ENCODE measurements at places on chromosomes 13 and 19. TPM values are rescaled to one million over a fixed set of nuclear protein-coding genes. Genes with fewer than 3 reads are reported as not detected.

DNA sequence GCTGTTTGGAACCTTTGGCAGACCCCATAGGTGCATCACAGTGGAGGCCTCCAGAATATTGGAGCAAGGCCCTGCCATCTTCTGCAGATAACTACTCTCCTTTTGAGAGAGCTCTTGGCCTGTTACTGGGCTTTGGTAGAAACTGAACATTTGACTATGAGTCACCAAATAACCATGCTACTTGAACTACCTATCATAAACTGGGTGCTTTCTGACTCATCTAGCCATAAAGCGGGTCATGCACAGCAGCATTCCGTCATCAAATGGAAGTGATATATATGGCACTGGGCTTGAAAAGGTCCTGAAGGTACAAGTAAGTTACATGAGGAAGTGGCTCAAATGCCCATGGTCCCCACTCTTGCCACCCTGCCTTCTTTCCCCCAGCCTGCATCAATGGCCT is 782.5 kb upstream of the SLITRK6 start:
- no peak for DNase-seq
- no peak overlapping the region for H3K4me3 ChIP-seq
- H3K27ac ChIP-seq = no peak overlapping the region

CYP2A7 gene
- not detected for total RNA-seq

- H3K27ac ChIP-seq = no peak overlapping the region
- H3K36me3 ChIP-seq = no peaks in the 10 kb centered on the region
- no peak overlapping the region for H3K4me3 ChIP-seq
- no peaks in the 10 kb centered on the region for H3K27me3 ChIP-seq
- H3K4me1 ChIP-seq = no peaks in the 10 kb centered on the region
- no peak for DNase-seq
Observed at GRCh38 chr13:62185631-62186255, 770.1 kb upstream of the PCDH20 start.

GRCh38 chr13:22173610-22174009 is 502.7 kb downstream of the FGF9 start:
- H3K4me1 ChIP-seq = peaks cover 49% of the 10 kb centered on the region
- no peak overlapping the region for H3K4me3 ChIP-seq
- H3K36me3 ChIP-seq = no peaks in the 10 kb centered on the region
- DNase-seq = no peak
- H3K27ac ChIP-seq = no peak overlapping the region
- no peaks in the 10 kb centered on the region for H3K27me3 ChIP-seq

- no peak overlapping the region for H3K27ac ChIP-seq
- peaks cover 7% of the 10 kb centered on the region for H3K27me3 ChIP-seq
- no peak overlapping the region for H3K4me3 ChIP-seq
Observed at GRCh38 chr13:110578363-110578762, 16.8 kb upstream of the RAB20 start.

DNA sequence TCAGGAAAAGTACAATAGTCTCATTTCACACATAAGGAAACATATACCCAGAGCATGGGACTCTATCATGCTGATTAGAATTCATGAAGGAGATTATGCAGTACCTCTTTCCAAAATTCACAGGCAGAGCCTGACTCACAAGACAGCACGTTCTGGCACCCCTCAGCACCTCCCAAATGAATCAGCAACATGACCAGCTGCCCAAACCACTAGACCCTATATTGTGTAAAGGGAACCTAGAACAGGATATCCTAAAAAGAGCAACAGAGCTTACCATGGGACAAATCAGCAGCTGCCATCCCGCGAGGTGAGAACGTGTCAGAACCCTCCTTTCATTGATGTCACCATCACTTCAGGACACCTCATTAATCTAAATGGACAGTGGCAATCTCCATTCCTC is 2.5 kb downstream of the ZNF426 start:
- H3K27ac ChIP-seq = no peak overlapping the region
- H3K27me3 ChIP-seq = no peaks in the 10 kb centered on the region
- peak overlapping the region; percentile 28 for H3K4me3 ChIP-seq
- peaks cover 11% of the 10 kb centered on the region for H3K4me1 ChIP-seq
- DNase-seq = no peak

DNA sequence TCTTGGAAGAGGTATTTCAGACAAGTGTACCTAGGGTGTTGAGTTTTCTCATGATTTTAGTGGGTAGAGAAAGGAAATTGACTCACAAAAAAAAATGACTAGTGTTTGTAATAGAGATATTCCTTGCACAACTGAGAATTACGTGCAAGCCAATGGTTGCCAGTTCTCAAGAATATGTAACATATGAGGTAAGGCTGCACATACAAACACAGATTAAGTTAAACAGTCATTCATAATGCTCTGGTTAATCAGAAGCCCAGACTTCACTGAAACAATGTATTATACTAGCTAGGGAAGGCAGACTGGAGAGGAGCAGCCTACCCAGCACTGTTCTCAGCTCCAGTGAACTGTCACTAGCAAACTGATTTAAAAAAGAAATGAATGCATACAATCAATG is 418.3 kb downstream of the DIAPH3 start:
- peaks cover 30% of the 10 kb centered on the region for H3K4me1 ChIP-seq
- H3K36me3 ChIP-seq = peaks cover 8% of the 10 kb centered on the region
- H3K27ac ChIP-seq = peak overlapping the region; percentile 73
- H3K4me3 ChIP-seq = no peak overlapping the region

CABP5 gene
- not detected for total RNA-seq

- H3K36me3 ChIP-seq = no peaks in the 10 kb centered on the region
- no peak overlapping the region for H3K27ac ChIP-seq
- no peak for DNase-seq
- H3K27me3 ChIP-seq = no peaks in the 10 kb centered on the region
Observed at GRCh38 chr19:42531313-42531712, 3.0 kb upstream of the CEACAM1 start.

UBL5 gene
- total RNA-seq = 248 TPM

GRCh38 chr13:98538876-98539275 is 38.0 kb downstream of the STK24 start:
- H3K27ac ChIP-seq = no peak overlapping the region
- no peak overlapping the region for H3K4me3 ChIP-seq

DNA sequence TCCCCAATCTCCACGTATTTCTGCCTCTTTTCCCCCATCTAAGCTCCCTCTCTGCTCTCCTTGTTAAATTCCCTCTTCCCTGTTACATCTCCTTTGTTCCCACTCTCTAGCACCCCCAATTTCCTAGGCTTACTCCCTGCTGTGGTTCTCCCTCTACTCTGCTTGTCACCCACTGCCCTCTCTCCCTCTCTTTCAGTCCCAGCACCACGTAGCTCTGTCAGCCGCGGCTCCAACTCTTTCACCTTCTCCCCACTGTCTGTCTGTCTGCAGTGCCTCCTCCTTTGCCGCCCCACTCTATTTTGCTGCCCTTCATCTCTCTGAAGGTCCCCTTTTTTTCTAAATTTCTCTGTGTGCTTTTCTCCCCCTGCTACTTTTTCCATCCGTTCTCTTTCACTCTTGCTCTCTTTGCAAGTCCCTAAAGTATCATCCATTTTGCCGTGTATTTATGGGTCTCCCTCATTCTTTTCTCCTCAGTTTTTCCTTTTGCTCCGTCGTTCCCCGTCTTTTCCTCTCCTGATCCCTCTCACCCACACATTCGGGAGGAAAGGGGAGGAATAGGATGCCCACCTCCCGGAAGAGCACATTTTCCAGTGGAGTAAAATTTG is 937 bp downstream of the ZNF841 start:
- H3K27ac ChIP-seq = peak overlapping the region; percentile 98
- no peak for DNase-seq
- H3K4me1 ChIP-seq = peaks cover 19% of the 10 kb centered on the region
- peak overlapping the region; percentile 92 for H3K4me3 ChIP-seq

DNA sequence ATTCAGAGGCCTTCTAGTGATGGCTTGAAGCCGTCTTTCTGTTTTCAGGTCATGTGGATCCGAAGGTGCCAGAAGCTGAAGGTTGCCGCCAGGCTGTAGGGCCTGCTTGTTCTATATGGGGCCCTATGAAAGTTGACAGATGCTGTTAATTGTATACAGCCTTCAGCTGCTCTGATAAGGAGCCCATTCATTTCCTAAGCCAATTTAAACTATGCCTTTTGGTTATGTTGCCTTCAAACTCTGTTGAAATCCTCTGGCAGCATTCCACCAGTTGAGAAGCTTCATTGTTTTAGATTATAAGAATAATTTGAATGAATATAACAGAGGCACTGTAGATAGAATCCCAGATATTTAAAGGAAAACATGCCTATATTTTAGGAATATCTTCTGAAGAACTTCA is 34.4 kb downstream of the RAP2A start:
- H3K27me3 ChIP-seq = no peaks in the 10 kb centered on the region
- no peak overlapping the region for H3K4me3 ChIP-seq
- no peak overlapping the region for H3K27ac ChIP-seq
- peaks cover 16% of the 10 kb centered on the region for H3K36me3 ChIP-seq
- no peak for DNase-seq

GRCh38 chr19:47765523-47766358 is 12.8 kb upstream of the SELENOW start:
- no peak overlapping the region for H3K27ac ChIP-seq
- H3K4me3 ChIP-seq = no peak overlapping the region
- H3K27me3 ChIP-seq = no peaks in the 10 kb centered on the region
- no peaks in the 10 kb centered on the region for H3K36me3 ChIP-seq
- DNase-seq = no peak

IGFL1 gene
- total RNA-seq = not detected

DNA sequence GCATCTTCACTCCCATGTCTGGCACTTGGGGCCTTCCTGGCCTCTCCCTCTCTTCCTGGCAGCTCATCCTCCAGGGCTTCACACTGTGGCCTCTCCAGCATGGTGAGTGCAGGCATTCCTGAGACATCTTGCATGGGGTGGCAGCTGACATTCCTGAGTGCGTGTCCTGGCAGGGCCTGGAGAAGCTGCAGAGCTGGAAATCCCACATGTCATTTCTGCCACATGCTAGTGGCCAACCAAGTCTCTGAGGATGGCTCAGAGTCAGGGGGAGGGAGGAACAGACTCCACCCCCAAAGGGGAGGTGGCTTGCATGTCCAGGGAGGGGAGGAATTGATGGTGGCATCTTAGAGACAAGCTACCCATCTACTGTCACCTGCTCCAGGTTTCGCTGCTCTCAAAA is 41.6 kb upstream of the AMER2 start:
- H3K36me3 ChIP-seq = no peaks in the 10 kb centered on the region
- peaks cover 3% of the 10 kb centered on the region for H3K27me3 ChIP-seq
- no peak overlapping the region for H3K4me3 ChIP-seq
- no peak for DNase-seq
- H3K27ac ChIP-seq = no peak overlapping the region

RETN gene
- not detected for total RNA-seq

RNF225 gene
- 1.3 TPM for total RNA-seq

RFPL4AL1 gene
- total RNA-seq = not detected

GRCh38 chr19:290372-291005 is 714 bp downstream of the PLPP2 start:
- H3K36me3 ChIP-seq = no peaks in the 10 kb centered on the region
- no peak for DNase-seq
- H3K4me1 ChIP-seq = peaks cover 15% of the 10 kb centered on the region
- no peak overlapping the region for H3K27ac ChIP-seq

- no peak overlapping the region for H3K27ac ChIP-seq
- peaks cover 52% of the 10 kb centered on the region for H3K36me3 ChIP-seq
- H3K27me3 ChIP-seq = no peaks in the 10 kb centered on the region
- H3K4me1 ChIP-seq = peaks cover 4% of the 10 kb centered on the region
Observed at GRCh38 chr13:77047649-77048343, 20.8 kb upstream of the FBXL3 start.

PGLYRP2 gene
- not detected for total RNA-seq

- no peaks in the 10 kb centered on the region for H3K27me3 ChIP-seq
- peak overlapping the region; percentile 11 for H3K27ac ChIP-seq
- DNase-seq = no peak
- no peak overlapping the region for H3K4me3 ChIP-seq
- H3K4me1 ChIP-seq = peaks cover 10% of the 10 kb centered on the region
Observed at GRCh38 chr13:65508338-65508737, 1721.8 kb downstream of the PCDH9 start.

GRK1 gene
- 0.41 TPM for total RNA-seq

DNA sequence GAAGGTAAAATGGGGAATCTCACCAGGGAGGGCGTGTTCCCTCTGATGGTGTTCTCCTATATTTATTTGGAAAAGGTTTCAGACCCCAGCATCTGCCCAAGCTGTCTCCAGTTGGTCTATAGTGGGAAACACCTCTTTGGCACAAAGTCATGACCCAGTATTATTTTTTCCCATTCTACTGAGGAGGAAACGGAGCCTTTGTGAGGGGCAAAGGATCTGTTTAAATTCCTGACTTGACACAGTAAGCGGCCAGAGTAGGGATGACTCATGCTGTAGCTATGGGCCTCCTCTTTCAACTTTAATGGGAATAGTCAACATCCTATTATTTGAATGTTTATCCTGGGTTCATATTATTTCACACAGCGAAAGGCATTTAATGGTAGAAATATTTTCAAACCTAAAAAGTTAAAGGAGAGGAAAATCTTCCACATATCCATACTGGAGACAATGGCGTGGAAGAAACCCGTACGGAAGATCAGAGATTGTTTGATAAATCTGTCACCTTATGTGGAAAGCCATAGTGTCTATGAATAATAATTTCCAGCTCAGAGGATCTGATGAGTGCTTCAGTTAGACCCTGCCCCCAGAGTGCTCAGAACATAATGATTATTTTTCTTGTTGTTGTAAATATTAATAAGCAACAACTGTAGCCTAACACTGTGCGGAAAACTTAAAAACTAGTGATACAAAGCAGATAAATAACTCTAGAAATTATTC is 126.0 kb downstream of the FOXO1 start:
- no peaks in the 10 kb centered on the region for H3K36me3 ChIP-seq
- peaks cover 23% of the 10 kb centered on the region for H3K4me1 ChIP-seq
- no peaks in the 10 kb centered on the region for H3K27me3 ChIP-seq
- peak overlapping the region; percentile 50 for H3K27ac ChIP-seq
- no peak for DNase-seq
- no peak overlapping the region for H3K4me3 ChIP-seq

DNA sequence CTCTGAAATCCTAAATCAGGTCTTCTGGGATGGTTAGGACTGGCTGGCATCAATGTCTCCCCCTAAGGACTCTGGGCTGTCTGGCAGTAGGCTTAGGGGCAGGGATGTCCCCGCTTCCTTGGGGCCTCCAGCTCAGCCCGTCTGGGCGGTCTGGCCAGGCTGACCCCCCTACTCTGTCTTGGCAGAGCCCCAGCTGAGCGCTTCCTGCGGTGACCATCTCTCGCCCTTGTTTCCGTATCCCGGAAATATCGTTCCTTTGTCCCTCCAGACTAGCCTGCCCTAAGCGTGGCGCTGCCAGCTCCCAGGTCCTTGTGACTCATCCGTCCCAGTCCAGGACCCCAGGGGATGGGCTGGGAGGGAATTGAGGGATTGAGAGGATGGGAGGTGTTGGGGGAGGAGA is 11.3 kb downstream of the GTPBP3 start:
- peak; percentile 49 for DNase-seq
- H3K4me3 ChIP-seq = peak overlapping the region; percentile 57
- H3K4me1 ChIP-seq = peaks cover 4% of the 10 kb centered on the region
- H3K27me3 ChIP-seq = peaks cover 8% of the 10 kb centered on the region
- H3K27ac ChIP-seq = peak overlapping the region; percentile 92

- DNase-seq = no peak
- no peak overlapping the region for H3K27ac ChIP-seq
- H3K4me1 ChIP-seq = no peaks in the 10 kb centered on the region
- peaks cover 77% of the 10 kb centered on the region for H3K36me3 ChIP-seq
Observed at GRCh38 chr19:37114001-37114400, 35.8 kb downstream of the ZNF420 start.

GRCh38 chr13:89518289-89519077 is 1829.0 kb upstream of the MIR17HG start:
- no peak overlapping the region for H3K27ac ChIP-seq
- DNase-seq = no peak
- peaks cover 10% of the 10 kb centered on the region for H3K4me1 ChIP-seq

- H3K4me1 ChIP-seq = peaks cover 18% of the 10 kb centered on the region
- DNase-seq = no peak
- H3K27ac ChIP-seq = peak overlapping the region; percentile 30
- peaks cover 12% of the 10 kb centered on the region for H3K36me3 ChIP-seq
- H3K27me3 ChIP-seq = no peaks in the 10 kb centered on the region
Observed at GRCh38 chr19:41431426-41432386, 4.5 kb upstream of the B3GNT8 start.
